MG63 (cell line): ENCODE measurements at places on chromosomes 5 and 9.

GRCh38 chr9:94139672-94140417, 55.6 kb downstream of the PTPDC1 start:
- peak; percentile 93 for DNase-seq

- DNase-seq = no peak
Measured at GRCh38 chr5:95878417-95879323, 56.1 kb upstream of the GLRX start.

DNA sequence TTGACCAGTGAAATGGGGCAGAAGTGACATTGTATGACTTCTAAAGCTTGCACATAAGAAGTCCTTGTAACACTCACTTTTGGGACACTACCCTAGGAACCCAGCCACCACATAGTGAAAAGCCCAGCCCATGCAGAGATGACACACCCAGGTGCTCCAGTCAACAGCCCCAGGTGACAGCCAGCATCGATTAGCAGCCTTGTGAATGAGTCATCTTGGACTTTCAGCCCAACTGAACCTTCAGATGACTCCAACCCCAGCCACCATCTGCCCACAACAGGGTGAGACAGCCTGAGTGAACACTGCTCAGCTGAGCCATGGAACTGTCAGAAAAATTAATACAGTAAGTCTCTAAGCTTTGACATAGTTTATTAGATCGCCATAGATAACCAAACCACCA, 458.6 kb downstream of the ZSWIM6 start:
- DNase-seq = no peak

DNA sequence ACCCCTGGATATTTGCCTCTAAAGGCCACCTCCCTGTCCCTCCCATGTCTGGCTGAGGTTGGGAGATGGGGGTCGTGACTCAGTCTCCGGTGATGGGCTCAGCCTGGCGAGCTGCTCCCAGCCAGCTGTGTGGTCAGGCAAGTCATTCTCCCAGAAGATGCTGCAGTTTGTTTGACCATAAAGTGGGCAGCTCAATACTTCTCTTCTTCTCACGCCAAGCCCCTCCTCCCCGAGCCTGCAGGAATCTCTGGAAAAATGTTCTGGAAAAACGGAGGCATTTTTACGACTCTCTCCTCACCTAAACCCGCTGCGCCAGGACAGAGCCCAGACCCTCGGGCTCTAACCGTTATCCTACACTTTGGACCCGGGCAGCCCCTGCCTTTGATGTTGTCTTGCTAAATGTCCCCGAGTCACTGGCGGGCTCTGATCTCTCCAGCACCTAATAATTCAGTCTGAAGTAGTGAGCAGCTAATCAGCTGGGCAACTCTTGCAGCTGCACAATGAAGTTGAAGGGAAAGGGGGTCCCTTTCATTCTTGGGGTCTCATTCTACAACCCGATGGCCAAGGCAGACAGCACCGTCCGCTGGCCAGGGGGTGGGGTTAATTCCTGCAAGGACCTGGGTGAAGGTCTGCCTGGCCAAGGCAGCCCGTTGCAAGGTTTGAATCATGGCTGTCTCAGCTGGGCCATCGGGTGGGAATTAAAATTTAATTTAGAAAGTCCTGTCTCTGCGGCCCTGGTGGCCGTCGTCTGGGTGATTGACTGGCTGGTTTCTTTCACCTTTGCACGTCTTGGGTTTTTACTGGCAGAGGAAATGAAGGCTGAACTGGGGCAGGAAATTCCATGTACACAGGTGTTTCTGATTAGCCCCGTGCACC, 12.3 kb downstream of the DCANP1 start:
- DNase-seq = peak; percentile 46

DNA sequence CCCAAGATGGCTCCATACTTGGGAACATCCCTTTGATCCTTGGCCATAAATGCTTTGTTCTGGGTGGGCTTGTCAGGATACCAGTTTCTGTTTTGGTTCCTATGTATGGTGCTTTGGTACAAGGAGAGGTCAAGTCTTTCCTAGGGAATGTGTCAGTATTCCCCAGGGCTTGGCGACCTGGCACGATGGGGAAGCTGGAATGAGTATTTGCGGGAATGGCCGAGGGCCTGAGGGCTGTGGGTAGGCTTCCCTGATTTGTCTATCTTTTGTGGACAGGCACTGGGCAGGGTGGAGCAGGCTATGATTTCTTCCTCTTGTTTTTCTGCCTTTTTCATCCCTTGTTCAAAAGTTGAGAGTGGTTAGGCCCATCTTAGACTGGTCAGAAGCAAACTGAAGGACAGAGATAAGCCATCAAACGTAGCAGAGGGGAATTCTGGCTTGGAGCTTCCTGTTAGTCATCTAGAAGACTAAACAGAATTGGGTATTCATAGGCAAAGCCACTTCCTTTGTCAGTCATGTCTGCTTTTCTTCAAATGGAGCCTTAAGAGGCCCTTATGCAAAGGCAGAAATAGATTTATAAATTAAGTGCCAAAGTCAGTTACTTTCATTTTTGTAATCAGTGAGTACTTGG, 13.7 kb downstream of the DOCK2 start:
- DNase-seq = no peak

DNA sequence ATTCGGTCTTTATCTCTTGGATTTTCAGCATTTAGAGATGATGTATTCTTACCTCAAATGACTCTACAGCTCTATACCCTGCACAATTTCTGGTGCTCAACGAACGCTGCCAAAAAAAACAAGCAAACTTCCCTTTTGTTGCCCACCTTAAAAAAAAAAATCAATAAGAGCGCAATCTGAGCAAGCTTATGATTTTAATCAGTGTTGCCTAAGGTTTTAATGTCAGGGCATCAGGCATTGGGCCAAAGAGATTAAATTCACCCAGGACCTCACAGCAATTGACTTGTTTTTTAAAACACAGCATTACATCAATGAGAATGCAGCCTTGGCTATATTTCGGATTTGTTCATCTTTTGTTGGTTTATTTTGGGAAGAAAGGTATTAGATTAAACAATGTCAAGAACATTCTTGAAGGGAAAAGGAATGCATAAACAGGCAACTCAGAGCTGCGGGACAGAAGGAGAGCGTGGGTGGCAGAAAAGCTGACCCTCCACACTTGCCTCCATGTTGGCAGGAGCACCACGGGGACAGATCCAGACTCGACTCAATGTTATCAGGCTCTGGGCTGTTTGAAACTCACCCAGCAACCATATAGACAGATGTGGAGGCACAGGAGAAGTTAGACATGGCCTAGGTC, 127.5 kb upstream of the DAPK1 start:
- DNase-seq = peak; percentile 80

GRCh38 chr5:122515709-122516431, 203.8 kb downstream of the SNCAIP start:
- DNase-seq = peak; percentile 28

- DNase-seq = peak; percentile 72
Measured at GRCh38 chr9:16145196-16145950, 592.5 kb downstream of the CCDC171 start.

DNA sequence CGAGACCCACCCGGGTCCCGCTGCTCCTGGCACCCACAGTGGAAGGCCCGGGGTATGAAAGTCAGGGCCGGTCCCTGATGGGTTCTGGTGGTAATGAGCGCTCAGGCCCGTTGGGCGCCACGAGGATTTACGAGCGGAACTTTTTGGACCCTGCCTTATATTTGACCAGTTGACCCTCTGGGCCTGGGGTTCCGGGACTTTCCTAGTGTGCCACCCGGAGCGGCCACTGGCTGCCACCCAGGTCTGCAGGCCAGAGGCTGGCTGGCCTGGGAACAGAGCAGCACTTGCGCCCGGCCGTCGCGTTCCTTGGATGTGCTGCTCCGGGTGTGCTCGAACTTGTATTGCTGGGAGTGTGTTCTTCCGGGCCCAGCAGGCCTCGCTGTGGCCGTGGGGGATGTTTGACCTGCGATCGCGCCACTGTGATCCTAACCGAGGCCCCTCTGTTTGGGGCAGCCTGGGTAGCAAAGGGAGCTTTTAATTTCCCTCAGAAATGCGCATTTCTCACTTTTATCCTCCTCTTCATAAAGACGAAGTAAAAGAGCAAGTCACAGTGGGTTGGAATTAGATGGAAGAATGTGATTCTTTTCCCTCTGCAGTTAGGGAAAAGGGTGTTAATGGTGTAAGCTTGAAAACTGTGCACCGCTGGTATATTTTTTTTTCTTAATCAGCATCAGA, 1.2 kb downstream of the F2RL1 start:
- DNase-seq = no peak

DNA sequence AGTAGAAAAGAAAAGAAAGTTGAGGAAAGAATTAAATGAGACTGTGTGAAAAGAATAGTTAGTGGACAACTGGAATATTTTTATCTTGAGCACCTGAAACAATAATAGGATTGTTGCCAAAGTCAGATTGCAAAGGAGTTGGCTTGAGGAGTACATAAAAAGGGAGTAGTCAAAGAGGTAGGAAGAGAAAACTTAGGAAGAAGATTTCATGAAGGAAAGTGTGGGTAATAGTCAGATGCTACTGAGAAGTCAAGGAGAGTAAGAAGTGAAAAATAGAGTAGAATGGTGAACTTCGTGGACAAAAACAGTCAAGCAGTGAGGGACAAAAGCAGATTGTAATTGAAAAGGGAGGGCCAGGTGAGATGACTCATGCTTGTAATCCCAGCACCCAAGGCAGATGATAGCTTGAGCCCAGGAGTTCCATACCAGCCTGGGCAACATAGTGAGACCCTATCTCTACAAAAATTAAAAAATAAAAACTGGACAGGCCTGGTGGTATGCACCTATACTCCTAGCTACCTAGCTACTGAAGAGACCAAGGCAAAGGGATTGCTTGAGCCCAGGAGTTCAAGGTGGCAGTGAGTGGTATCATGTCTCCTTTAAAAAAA, 178.9 kb downstream of the NIPBL start:
- DNase-seq = no peak

DNA sequence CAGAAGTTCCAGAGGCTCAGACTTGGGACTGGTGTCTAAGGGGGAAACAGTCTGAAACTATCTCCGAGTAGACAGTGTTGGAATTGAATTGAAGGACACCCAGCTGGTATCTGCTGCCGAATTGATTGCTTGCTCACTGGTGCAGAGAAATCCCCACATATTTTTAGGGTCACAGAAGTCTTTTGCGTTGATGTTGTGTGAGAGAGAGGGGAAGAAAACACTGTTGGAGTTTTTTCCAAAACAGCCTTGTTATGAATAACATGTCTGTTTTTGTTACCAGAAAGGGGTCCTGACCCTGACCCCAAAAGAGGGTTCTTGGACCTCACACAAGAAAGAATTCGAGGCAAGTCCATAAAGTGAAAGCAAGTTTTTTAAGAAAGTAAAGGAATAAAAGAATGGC, 81.3 kb downstream of the ALDH7A1 start:
- DNase-seq = no peak

- DNase-seq = no peak
Measured at GRCh38 chr9:135525241-135526088, 4.2 kb downstream of the LCN1 start.

GRCh38 chr9:133464638-133465037, 4.9 kb downstream of the CACFD1 start:
- DNase-seq = no peak

- DNase-seq = no peak
Measured at GRCh38 chr5:124179819-124180218, 566.6 kb downstream of the ZNF608 start.

GRCh38 chr5:164358531-164359259, 853.3 kb downstream of the MAT2B start:
- peak; percentile 86 for DNase-seq

DNA sequence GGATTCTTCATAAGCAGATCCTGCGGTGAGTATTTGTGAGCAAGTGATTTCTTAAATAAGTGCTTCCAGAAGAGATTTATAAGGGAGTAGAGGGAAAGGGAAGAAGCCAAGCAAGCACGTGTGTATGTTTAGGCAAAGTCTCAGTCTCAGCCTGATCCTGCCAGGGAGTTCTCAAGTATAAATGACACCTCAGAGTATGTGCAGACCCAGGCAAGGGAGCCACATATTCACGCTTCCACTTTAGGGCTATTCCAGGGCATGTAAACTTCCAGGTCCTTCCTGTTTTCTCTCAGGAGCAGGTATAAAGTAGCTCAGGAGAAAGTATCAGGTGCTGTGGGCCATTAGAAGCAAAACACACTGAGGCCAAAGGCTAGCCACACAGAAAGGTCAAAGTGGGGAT, 22.6 kb downstream of the SPATA31D1 start:
- no peak for DNase-seq

DNA sequence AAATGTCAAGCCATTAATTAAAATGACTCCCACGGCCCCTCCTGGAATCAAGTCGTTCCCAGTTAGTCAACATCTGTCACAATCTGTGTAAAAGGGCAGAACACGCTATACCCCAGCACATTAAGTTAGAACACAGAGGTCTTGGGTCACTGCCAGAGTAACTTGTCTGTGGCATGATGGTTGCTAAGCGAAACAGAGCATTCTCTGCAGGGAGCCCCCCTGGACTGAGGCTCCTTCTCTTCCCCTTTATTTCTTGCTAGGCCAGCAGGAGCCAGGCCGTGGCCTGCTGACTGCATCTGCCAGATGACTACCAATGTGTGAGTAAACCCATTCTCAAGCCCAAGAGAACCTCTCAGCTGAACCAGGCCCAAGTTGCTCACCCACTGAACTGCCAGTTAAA, 51.9 kb upstream of the ZBED3 start:
- DNase-seq = peak; percentile 81

DNA sequence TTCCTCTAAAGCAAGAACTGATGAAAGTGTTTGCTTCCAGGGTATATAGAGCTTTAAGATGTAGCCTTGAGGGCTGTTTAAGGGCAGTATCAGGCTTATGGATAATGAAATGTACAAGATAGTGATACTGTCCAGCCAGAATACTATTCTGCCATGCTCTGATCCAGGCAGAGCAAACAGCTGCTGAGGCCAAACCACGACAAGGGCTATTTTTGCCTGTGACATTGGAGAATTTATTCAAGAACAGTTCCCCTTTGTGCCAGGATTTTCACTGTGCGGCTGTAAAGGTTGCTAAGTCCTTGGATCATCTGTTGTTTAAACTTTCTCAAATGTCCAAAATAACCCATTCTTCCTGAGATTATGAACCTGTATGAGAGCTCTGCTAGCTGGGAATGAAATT, 70.4 kb downstream of the OTP start:
- no peak for DNase-seq

- DNase-seq = no peak
Measured at GRCh38 chr9:93952119-93952783, 2.9 kb downstream of the BARX1 start.

DNA sequence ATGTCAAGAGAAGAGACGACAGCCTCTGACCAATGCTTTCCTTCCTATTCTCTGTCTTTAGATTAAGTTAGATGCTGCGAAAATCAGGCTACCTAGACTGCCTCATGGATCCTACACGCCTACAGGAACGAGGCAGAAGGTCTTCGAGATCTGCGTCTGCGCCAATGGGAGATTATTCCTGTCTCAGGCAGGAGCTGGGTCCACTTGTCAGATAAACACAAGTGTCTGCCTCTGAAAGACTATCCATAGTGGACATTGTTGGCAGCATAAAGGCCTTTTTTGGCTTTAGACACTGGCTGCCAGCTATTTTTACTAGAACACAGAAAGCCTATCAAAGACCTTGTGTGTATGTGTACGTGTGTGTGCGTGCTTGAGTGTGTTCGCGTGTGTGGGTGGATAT, 90.9 kb upstream of the PPP1R2B start:
- no peak for DNase-seq
